ENCODE measurements at places on chromosomes 7 and 10.

DNA sequence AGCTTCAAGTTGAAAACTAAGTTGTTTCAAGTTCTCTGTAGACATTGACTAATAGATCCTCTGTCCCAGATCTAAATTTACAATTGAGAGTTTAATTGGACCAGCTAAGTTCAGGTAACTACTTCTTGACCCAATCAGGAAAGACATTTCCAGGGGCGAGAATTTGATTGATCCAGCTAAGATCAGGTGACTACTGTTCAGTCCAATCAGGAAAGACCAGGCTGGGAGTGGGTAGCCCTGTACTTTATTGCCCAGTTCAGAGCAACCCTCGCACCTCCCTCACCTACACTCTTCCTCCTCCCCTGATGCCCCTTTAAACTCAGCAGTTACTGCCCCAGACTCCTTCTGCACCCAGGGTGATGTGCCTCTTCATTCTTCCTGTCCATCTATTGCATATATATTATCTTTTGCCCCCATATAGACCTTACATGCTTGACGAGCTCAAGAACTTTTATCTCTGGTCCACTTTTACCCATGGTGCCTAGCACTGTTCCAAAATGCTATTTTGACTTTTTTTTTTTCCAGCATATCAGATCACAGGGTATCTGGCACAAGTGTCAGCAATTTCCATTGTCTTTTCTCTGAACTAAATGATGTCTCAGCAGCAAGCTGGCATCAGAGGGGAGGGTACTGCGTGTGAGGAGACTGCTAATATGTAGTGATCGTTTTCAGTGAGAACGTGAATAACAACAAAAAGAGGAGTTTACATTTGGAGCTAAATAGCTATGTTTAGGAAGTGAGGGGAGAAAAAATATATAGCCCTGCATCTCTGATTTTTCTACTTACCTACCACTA lies 169.4 kb downstream of the KIAA1217 start:
- no peak for DNase-seq

GRCh38 chr7:92797284-92797683 lies 39.1 kb downstream of the CDK6 start:
- no peak for DNase-seq

DNA sequence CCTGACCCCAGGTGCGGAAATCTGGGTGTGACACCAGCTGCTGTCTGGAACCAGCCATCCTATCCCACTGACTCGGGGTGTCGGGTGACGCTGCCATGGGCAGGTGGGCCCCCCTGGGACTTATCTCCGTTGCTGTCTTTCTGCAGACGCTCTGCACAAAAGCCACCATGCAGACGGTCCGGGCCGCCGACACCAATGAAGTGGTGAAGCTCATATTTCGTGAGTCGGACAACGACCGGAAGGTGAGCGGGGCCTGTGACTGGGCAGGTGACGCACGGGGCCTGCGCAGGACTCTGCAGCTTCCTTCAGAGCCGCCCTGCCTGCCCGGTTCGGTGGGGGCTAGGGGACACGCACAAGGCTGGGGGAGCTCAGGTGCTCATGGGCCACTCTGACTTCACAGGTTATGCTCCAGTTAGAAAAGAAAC lies 36.6 kb downstream of the NKX6-2 start:
- DNase-seq = no peak

DNA sequence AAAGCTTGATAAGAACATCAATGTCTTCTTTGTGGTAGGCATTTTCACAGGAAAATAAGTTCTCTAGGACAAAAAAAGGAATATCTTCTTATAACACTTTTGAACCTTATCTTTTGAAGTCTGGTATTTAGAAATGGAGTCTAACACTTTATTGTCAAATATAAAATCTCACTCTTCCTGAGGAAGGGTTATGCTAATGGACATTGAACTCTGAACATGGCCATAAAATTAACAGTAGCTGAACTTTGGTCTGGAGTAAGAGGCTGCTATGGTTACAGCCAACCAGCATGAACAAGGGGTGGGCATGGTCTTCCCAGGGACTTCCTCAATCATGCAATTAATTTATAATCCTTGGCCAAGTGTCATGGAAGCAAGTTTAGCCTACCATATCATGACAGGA lies at the start of gene CLRN3:
TSS of gene CLRN3 (minus strand) at position 199 of the 400 bp plus-strand sequence. CDS start at position 42, 157 bp downstream.
- DNase-seq = no peak

DNA sequence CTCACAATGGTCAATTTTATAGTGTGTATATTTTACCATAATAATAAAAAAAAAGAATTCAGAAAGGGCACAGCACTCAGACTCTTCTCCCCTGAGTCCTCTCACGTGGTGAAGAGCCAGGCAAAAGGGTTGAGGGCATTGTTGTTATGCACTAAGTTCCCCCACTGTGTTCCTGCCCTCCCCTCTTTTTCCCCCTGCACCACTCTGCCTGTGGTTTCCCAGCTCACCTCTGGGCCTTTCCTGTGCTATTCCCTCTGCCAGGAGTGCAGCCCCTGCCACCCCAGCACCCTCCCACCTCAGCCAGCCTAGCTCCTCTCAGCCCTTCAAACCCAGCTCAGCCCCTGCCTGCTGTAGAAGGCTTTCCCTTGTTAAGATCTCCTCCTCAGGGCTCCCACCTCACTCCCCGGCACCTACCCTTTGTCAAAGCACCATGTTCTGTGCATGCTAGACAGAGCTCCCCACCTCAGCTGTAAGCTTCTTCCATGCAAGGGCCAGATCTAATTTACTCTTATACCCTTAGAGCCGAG lies 108.5 kb downstream of the KCNMA1 start:
- no peak for DNase-seq

DNA sequence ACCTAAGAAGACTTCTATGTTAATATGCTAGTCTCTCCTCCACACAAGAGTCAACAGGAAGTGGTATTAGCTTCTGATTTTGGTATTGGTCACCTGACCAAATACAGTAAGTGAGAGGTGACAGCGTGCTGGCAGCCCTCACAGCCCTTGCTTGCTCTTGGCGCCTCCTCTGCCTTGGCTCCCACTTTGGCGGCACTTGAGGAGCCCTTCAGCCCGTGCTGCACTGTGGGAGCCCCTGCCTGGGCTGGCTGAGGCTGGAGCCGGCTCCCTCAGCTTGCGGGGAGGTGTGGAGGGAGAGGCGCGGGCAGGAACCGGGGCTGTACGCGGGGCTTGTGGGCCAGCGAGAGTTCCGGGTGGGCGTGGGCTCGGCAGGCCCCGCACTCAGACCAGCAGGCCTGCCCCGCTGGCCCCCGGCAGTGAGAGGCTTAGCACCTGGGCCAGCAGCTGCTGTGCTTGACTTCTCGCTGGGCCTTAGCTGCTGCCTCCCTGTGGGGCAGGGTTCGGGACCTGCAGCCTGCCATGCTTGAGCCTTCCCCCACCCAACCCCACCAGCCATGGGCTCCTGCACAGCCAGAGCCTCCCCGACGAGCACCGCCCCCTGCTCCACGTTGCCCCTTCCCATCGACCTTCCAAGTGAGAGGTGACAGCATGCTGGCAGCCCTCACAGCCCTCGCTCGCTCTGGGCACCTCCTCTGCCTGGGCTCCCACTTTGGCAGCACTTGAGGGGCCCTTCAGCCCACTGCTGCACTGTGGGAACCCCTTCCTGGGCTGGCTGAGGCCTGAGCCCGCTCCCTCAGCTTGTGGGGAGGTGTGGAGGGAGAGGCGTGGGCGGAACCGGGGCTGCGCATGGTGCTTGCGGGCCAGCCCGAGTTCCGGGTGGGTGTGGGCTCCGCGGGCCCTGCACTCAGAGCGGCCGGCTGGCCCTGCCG lies 4.2 kb upstream of the ACSL5 start:
- no peak for DNase-seq

DNA sequence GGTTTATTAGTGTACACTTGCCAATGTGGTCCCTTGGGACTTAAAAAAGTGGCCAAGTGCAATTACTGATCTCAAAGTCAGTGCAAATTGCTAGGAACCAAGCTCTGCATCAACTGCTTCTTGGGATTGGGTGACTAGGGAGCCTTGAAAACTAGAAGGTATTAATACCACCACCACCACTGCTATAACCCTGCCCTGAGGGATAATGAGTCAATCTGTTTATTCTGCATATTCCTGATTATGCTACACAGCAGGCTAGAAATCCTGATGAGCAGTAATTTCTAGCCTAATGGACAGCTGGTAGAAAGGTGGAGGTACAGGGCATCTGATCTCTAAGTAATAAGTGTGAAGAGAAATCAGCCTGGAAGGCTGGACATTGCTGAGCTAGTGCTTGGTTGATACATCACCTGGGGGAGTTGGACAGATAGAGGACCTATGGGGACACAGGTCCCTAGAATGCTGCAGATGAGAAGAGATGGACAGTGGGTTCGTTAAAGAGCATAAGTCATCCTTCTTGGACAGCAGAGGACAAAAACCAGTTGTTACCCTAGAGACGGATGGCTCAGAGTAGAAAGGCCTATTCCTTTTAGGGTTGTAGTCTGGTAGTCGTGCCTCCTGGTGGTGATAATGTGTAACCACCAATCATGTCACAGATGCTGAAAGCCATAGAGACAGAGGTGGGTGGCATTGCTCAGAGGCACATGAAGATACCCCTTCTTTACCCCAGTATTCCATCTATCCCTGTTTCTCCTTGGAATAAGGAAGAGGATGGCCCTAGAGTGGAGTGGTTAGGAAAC lies 554.8 kb downstream of the SORCS1 start:
- DNase-seq = no peak

DNA sequence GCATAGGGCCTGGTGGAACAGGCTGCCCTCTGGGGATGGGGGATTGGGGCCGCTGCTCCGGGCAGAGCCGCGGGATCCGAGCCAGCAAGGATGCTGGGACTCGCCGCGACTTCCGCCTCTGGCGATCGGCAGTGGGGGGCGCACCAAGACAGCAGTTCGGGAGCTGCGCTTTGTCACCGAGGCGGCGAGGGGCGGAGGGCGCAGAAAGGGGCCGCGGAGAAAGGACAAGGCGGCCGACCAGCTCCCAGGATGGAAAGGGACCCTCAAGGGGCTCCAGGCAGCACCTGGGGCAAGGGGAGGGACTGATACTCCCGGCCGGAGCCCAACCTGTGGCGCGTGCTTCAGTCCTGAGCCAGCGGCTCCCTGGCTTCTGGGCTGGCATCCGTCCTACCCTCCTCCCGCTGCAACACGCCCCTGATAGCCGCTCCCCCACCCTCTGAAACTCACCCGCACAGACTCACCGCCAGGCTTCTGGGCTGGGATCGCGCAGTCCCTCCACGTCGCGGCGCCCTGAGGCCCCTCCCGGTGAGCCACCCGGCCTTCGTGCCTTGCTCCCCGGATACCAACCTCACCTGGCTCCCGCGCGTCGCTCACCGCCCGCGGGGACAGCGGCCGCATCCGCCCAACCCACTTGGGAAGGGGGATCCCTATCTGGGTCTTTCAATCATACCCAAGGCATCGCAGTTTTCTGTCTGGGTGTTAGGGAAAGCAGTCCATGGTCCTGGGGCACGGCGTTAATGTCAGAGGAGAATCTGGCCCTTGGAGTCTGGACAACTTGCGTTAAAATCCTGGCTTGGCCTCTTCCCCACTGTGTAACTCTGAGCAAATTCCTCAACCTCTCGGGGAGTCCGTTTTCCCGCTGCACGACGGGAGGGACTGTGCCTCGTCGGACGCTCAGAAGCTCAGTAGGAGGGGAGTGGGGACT lies 7.0 kb upstream of the EVX1 start:
- DNase-seq = no peak

DNA sequence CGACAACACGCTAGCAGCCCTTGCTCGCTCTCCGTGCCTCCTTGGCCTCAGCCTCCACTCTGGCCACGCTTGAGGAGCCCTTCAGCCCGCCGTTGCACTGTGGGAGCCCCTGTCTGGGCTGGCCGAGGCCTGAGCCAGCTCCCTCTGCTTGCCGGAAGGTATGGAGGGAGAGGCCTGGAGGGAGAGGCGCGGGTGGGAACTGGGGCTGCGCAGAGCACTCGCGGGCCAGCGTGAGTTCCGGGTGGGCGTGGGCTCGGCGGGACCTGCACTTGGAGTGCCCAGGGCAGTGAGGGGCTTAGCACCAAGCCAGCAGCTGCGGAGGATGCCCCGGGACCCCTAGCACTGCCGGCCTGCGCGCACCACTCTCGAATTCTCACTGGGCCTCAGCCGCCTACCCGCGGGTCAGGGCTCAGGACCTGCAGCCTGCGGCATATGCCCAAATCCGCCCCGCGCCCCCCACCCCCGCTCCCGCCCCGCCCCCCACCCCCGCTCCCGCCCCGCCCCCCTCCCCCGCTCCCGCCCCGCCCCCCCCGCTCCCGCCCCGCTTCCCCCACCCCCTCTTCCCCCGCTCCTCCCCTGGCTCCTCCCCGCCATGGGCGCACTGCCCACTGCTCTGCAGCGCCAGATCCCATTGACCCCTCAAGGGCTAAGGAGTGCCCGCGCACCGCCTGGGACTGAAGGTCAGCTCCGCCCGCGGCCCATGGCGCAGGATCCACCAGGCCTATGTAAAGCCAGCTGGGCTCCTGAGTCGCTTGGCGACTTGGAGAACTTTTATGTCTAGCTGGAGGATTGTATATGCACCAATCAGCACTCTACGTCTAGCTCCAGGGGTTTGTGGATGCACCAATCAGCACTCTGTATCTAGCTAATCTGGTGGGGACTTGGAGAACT lies 15.9 kb upstream of the ACBD5 start:
- DNase-seq = no peak

GRCh38 chr7:17685141-17685540 lies 255.2 kb downstream of the SNX13 start:
- DNase-seq = no peak

DNA sequence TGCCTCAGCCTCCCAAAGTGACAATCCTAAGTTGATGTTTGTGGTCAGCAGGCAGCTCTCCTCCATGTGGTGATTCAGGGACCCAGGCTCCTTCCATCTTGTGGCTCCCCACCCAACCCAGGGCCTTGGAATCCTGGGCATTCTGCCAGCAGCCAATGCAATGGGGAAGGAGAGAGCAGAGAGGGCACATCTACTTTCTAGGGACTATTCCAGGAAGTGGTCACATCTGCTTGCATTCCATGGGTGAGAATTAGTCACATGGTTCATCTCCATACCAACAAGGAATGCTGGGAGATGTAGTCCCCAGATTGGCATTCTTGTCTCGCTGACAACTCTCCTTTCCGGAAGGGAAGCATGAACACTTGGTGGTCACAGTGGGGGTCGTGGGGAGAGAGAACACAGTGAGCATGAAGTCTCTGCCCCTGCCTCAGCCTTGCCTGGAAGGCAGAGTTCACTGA lies 9.9 kb upstream of the SRRM3 start:
- DNase-seq = no peak

- no peak for DNase-seq
Measured at GRCh38 chr10:14270370-14270769, 60.4 kb downstream of the FRMD4A start.

- no peak for DNase-seq
Measured at GRCh38 chr7:2306688-2307087, 7.6 kb downstream of the SNX8 start.

DNA sequence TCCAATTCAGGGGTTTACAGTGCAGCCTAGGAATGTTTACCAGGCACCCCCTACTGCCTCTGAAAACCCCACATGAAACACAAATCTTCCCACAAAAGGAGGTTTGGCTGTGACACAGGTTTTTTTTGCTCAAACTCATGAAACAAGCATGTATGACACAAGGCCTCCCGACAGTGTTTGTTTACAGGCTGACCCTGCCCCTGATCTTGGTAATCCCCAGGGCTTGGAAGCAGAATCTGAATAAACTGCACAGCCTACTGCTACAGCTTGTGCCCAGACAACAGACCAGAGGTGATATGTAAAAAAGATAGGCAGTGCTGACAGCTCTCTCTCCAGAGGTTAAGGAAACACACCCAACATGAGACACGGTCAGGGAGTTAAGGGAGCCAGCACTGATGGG lies 184.2 kb downstream of the KMT2E start:
- no peak for DNase-seq

All from activated T-cell treated with anti-CD3 and anti-CD28 coated beads, Interleukin-2, amount 50 U/mL, for 1 hour (primary cell).